ENCODE measurements at places on chromosomes 1 and 21.

- no peak for DNase-seq
Measured at GRCh38 chr1:226609836-226610455, 61.4 kb downstream of the STUM start.

GRCh38 chr21:14526836-14527695 is 19.0 kb downstream of the SAMSN1 start:
- DNase-seq: no peak

DNA sequence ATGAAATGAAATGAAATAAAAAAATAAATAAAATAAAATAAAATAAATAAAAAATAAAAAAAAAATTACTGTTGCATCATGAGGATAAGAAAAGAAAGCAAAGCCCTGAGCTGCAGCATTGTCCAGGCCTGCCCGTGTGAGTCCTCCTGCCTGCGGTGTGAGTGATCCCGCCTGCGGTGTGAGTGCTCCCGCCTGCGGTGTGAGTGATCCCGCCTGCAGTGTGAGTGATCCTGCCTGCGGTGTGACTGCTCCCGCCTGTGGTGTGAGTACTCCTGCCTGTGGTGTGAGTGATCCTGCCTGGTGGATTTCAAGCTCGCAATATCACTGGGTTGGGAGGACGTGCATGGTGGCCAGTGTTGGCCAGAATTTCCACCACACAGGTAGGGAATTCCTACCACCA is 22.4 kb upstream of the PTTG1IP start:
- no peak for DNase-seq

DNA sequence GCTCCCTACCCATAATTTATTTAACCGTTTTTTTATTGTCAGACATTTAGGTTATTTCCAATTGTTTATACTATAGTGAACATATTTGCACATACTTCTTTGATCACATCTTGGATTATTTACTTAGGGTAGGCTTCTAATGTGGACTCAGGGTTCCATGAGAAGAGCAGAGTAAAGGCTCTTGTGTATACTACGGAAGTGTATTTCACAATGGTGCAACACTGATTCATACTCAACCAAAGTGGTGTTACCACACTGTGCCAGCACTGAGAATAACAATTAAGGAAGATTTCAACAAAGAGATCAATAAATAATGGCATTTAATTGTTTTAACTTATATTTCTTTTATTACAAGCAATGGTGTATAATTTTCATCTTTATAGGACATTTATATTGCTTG is 251.2 kb downstream of the ZNF326 start:
- no peak for DNase-seq

DNA sequence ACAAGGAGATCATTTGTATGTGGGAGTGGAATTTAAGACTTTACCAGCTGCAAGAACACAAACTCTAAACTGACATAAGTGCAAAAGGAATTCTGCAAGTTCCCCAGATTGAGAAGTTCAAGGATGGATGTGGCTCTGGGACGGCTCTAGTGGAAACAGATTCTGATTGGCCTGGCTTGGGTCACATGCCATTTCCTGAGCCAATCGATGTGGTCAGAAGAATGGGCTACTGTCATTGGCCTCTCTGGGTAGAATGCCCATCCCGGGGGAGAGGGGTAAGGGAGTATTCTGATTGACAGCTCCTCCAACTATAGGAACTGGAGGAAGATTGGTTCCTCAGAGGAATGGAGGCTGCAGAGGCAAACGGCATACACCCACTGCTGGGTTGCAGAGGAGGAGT is 6.0 kb upstream of the IFNLR1 start:
- DNase-seq: peak; percentile 18

DNA sequence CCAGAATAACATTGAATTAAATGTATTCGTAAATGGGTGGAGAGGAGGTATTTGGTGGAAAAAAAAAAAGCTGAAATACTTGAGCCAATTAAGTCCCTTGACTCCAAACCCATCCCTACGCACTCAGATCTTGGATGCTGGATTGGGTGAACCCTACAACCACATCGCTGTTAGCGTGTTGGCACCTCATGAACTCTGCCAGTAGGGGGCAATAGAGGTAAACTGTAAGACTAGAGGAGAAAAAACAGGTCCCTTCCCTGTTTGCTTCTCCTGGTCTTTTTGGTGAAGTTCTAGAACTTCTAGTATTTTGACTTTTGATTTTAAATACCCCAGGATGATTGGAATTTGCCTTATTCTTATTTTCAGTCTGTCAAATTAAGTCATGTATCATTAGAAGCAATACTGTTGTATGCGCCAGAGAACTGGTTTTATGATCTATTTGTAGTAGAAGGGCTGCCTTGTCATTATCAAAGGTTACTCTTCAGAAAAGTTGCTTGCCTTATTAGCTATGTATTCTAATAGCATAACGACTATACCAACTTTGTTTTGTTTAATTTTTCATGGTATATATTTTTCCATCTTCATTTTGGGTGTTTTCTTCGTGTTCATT is 1.9 kb upstream of the OR13G1 start:
- peak; percentile 0 for DNase-seq

DNA sequence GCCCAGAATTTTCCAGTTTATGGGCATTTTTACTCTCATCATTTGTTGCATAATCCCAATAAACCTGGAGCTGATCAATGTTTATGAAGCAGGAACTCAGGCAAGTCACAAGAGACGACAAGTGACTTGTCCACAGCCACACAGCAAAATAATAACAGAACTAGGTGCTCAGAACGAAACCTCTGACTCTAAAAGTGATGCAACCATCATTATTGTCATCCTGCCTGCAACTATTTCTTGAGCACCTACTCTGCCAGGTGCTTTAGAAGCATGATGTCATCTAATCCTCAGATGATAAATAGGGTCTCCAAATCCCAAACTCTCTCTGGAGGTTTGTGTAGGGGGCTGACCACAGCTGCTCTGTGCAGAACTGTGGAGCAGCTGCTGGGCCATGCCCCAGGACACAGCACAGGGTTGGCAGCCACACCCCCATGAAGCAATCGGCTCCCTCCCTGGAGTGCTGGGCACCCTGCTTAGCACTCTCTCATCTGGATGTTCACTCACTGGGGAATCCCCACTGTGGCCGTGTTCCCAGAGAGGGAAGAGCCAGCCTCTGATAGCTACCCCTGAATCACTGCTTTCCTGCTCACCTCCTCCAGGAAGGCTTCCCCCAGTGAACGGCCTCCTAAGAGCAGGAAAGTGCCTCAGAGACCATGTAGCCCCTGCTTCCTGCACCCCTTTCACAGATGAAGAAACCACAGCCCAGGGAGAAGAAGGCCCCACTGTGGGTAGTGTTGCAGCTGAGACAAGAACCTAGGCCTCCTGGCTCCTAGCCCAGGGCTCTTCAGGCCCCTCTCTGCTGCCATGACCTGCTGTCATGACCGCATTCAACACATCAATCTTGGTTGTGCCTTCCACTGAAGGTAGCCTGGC is 2.1 kb downstream of the TTC22 start:
- no peak for DNase-seq

DNA sequence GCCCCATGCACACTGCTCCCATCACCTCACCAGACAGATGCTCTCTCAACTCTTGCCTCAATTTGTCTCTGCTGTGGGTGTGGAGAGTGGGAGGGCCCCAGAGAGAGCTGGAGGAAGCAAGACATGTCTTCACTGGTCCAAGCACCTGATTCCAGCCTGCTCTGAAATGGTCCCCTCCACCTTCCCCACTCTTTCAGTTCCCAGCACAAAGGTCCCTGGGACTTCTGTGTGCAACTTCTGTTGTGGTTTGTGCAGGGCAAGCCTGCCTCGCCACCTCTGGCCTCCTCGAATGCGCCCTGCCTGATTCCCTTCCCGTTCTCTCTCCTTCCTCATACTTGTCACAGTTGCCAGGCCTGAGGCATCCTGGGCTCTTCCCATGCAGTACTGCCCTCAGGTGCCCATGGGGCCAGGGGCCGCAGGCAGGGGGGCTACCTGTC is 119.3 kb downstream of the SYT2 start:
- no peak for DNase-seq

GRCh38 chr1:210557426-210558077 is 228.8 kb downstream of the HHAT start:
- no peak for DNase-seq

- DNase-seq: peak; percentile 64
Measured at GRCh38 chr1:118143121-118143520, 41.9 kb downstream of the SPAG17 start.

DNA sequence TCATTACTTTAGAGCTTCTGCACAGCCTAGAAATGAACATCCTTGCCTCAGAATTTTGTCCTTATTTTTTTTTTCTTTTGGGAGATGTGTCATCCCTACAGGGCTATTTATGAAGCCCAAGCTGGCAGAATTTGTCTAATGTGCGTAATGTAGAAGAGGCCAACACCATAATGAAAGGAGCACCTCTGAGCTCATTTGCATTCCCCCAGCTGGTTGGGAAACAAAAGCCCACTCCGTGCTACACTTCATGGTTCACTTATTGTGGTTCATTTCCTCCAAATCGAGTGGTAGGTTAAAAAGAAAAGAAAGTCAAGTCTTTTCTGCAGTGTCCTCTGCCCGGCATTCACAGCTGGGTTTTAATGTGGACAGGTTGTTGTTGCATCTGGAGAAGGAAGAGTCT is 73.5 kb downstream of the KAZN start:
- no peak for DNase-seq

GRCh38 chr1:235888119-235888643 is 21.5 kb upstream of the LYST start:
- DNase-seq: no peak

DNA sequence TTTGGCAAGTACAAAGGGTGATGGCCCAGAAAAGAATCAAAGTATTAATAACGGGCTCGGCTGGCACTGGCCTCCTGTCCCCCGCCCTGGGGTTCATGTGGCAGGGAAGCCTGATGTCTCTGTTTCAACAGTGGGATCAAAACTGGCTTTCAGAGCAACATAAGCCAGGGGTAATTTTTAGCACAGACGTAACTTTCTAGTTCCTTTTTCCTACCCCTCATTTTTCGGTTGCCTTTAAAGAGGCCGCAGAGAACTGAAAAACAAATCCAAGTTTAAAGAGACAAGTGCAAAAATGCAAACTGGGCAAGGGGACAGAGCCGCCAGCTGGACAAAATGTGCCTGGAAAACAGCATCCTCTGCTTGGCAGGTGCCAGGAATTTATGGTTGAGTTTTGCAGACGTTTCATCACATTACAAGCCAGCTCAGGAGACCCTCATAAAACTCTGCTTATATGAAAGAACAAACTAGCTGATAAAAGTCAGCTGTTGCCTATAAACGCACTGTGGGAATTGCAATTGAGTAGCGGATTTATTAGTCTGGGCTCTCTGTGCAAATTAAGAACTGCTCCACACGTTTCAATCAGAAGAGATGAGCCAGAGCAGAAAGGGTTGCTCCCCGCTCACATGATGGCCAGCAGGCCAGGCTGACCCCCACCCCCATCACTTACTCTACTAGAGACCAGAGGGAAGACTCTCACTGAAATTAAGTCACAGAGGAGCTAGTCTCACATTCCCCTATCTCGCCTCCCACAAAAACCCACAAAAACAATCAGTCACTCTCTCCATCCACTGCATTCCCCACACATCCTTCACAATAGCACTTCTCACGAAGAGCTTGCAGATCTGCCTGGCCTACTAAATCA is 15.8 kb upstream of the CDCA8 start:
- DNase-seq: no peak

DNA sequence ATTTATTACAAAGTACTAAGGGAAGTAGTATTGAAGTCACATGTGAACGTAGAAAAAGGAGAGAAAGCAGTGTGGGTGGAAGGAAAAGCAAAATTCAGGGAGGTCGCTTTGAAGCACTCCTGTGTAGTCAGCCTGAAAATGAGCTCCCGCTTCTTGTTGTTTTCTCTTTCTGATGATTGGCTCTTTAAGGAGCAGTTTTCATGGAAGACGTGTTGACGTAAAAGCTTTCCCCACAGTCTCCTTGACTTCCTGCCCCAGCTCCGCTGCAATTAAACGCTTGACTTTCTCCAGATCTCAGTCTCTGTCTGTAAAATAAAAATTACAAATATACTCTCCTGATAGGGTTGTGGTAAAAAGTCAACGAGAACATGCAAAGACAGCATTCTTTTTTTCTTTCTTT is 661.5 kb upstream of the ZP4 start:
- DNase-seq: no peak

- DNase-seq: no peak
Measured at GRCh38 chr1:54559771-54560231, 11.8 kb downstream of the ACOT11 start.

GRCh38 chr1:182930985-182931384 is 22.0 kb downstream of the SHCBP1L start:
- no peak for DNase-seq

DNA sequence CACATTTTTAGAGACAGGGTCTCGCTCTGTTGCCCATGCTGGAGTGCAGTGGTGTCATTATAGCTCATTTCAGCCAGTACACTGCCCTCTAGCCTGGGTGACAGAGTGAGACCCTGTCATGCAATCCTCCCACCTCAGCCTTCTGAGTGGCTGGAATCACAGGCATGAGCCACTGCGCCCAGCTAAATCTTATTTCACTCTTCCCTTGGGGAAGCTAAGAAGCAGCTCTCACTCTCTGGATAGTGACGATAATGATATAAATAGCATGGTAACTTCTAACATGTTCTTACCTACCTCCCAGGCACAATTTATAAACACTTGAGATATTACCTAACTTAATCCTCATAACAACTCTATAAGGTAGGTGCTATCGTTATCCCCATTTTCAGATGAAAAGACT is 24.9 kb downstream of the IQGAP3 start:
- no peak for DNase-seq

GRCh38 chr1:74637296-74637695 is 36.3 kb downstream of the ERICH3 start:
- DNase-seq: no peak

- peak; percentile 70 for DNase-seq
Measured at GRCh38 chr1:172588296-172589291, 55.6 kb downstream of the SUCO start.

GRCh38 chr1:245465666-245466065 is 310.9 kb downstream of the KIF26B start:
- no peak for DNase-seq

DNA sequence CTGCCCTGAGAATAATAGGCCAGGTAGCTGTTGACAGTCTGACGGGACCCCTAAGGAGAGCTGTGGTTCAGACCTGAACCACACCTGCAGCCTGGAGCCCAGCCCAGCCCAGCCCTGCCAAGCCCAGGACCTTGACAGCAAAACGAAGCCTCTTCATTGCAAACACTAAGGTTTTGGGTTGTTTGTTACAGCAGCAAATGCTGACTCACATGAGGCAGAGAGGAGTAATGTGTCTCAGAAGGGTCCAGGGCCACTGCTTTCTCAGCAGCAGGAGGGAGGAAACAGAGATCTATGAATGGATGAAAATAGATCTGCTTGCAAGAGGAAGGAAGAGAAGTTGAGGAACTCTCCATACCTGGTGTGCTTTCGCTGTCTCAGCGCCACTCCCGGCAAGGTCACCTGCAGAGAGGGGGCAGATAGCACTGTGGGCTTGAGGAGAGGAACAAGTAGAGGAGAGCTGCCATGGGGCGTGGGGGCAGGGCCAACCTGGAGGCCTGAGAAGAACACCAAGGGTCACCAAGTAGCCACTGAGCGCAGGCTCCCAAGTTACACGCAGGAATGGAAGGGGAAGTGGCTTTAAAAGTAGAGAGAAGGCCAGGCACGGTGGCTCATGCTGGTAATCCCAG is 127.2 kb downstream of the ZNF281 start:
- DNase-seq: no peak

- DNase-seq: no peak
Measured at GRCh38 chr21:34511787-34512455, at the start of gene KCNE1. TSS of gene KCNE1 (minus strand) at chr21:34512210. CDS start at chr21:34449634, 62,576 bp downstream.

- no peak for DNase-seq
Measured at GRCh38 chr1:244367399-244368114, 84.2 kb downstream of the ADSS2 start.

Data from fibroblast of skin of right quadriceps (primary cell).